ENCODE measurements at places on chromosomes 3 and 15.
A peak's percentile ranks its signal among the peaks of the same experiment; 100 is the strongest.

GRCh38 chr3:174859114-174859735, at the start of gene NAALADL2:
TSS of gene NAALADL2 (plus strand) at chr3:174859334.
- DNase-seq, result no peak

GRCh38 chr15:29616512-29616911, 205.8 kb downstream of the TJP1 start:
- DNase-seq, result no peak

DNA sequence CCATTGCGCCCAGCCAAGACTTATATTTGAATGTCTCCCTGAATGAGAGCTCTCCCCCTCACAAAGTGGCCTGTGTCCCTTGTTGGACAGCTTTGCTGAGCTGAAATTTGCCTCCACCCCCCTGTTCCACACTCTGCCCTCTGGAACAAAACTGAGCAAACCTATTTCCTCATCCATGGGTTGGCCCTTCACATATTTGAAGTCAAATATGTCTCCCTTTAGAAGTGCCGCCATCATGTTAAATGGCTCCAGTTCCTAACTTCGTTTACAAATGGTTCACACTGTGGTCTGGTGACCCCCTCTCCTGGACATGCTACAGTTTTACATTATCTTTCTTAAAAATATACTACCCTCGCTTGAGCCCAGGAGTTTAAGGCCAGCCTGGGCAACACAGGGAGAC, 4.6 kb downstream of the PLIN1 start:
- no peak for DNase-seq

- DNase-seq, result no peak
Observed at GRCh38 chr3:46202535-46202934, 5.6 kb downstream of the CCR1 start.

- DNase-seq, result peak; percentile 46
Observed at GRCh38 chr15:42549032-42549491, 424 bp downstream of the HAUS2 start.

Data from lung microvascular endothelial cell (primary cell).